Vagina (tissue), 2 donors: ENCODE measurements at places on chromosomes 12 and 14. TPM values are rescaled to one million over a fixed set of nuclear protein-coding genes. Genes with fewer than 3 reads are reported as not detected.

Gene PSME2
- total RNA-seq = 131 TPM

Gene GAS2L3
- total RNA-seq = 2.5 TPM

DNA sequence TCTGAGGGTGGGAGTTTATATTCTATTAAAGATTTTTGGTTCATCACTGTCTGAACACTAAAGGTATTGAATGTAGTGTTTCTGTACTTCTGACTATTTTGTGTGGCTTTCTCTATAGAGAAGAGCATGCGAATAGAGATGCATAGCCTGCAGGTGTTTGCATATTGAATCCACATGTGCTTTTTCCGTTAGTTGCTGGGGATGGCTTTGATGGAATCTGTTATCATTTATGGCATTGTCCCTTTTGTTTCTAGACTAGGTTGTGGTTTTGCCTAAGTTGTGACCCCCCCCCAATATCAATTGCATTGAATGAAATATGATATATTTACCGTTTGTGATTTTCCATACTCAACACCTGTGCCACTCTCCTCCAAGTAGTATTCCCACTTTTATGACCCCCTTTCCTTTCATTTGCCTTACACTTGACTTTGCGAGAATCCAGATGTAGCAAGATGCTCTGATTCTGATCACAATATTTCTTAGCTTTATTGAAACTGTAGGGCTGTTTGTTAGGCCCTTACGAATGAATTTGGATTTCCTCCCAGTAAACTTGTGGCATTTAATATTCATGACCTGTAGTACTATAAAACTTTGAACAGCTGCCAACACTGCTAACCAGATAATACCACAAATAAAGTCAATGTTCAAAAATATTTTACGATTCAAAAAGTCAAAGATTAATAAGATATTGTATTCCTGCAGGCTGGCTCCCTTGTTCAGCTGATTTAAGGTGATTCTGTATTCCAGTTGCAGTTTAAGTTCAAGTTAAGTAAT lies 176.4 kb downstream of the TMTC2 start:
- no peak overlapping the region for H3K4me3 ChIP-seq
- H3K4me1 ChIP-seq = peaks cover 10% of the 10 kb centered on the region
- no peaks in the 10 kb centered on the region for H3K27me3 ChIP-seq
- DNase-seq = no peak
- no peaks in the 10 kb centered on the region for H3K36me3 ChIP-seq

Gene ADGRD1
- 35.8 TPM for total RNA-seq

Gene RNASE7
- 18.2 TPM for total RNA-seq

DNA sequence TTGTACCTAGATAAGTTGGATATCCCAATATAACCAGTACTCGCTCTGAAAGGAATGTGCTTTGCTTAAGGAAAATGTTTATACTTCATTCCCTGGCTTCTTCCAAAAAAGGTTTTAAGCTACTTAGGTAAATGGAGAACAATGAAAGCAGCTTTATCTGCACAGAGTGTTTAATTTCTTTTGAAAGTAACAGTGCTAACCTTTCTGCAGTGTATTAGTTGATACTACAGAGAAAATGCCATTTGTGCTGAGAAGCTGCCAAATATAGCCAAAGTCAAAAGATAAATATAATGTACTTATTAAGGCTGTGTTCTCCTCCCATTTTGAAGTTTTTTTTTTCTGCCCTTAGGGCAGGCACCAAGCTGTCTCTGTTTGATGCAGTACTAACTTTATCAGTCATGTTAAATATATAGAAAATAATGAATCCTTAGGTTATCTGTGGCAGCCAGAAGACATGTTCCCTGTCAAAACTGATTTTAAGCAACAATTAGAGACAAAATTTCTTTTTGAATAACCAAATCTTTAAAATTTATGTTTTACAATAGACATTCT lies 145.4 kb upstream of the KITLG start:
- no peak overlapping the region for H3K4me3 ChIP-seq
- H3K27ac ChIP-seq = no peak overlapping the region

- no peaks in the 10 kb centered on the region for H3K4me1 ChIP-seq
- no peak for DNase-seq
- H3K27me3 ChIP-seq = no peaks in the 10 kb centered on the region
- H3K36me3 ChIP-seq = no peaks in the 10 kb centered on the region
Observed at GRCh38 chr12:685388-685787, 22.1 kb upstream of the NINJ2 start.

DNA sequence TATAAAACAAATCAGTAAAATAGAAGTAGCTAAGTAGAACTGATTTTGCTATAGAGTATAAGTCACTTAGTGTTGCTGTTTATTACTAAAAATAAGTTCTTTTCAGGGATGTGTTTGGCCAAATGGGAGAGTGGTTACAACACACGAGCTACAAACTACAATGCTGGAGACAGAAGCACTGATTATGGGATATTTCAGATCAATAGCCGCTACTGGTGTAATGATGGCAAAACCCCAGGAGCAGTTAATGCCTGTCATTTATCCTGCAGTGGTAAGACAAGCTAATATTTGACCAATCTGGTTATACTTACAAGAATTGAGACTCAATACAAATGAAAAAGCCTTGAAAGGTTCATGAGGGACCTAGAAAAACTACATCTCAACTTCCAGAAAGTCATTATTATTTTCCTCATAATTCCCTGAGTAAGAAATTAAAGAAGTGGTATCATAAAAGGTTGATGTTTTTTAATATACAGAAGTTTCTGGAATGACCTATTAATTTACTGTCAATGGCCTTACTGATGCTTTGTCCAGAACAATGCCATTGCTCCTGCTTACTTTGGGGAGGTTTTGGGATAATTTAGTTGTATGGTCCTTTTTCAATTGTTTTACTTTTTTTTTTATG lies 1.9 kb downstream of the LYZ start:
- no peaks in the 10 kb centered on the region for H3K36me3 ChIP-seq
- no peaks in the 10 kb centered on the region for H3K27me3 ChIP-seq
- H3K27ac ChIP-seq = no peak overlapping the region
- DNase-seq = no peak
